ENCODE measurements at places on chromosomes 13 and 19.

GRCh38 chr13:23979361-23980159 lies 82.3 kb upstream of the C1QTNF9B start:
- peak; percentile 7 for DNase-seq

DNA sequence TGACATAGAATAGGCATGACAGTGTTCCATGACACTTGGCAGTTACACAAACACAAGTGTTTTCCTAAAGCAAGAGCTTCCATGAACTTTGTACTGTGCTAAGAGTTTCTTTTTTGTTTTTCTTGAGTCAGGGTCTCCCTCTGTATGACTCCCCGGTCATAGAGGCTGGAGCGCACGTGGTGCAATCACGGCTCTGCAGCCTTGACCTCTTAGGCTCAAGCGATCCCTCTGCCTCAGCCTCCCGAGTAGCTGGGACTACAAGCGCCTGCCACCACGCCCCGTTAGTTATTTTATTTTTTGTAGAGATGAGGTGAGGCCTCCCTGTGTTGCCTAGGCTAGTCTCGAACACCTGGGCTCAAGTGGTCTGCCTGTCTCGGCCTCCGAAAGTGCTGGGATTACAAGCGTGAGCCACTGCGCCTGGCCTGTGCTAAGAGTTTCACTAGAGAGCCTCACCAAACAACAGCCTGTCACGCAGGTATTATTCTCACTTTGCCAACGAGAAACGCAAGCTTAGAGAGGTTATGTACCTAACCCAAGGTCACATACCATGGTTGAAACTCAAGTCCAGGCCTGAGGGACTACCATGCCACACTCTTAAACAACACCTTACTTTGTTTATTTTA lies 355.9 kb downstream of the KLF12 start:
- DNase-seq = no peak

DNA sequence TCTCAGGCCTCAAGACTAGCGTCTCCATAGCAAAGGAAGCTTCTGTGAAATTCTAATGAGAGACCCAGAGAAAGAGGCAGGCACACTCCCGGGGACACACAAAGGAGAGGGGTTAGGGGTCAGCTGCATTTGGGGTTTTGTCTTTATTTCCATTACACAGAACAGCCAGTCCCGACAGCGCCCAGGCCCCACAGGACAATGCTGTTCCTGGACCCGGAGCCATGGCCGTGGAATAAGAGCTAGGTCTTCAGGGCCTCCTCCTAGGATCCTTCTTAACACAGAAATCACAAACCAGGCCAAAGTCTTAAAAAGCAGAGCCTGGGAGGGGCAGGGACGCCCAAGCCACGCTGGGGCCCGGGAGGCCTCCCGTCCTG lies 22.8 kb downstream of the KCTD15 start:
- no peak for DNase-seq

GRCh38 chr19:49997709-49998108 lies 27.5 kb downstream of the VRK3 start:
- no peak for DNase-seq

DNA sequence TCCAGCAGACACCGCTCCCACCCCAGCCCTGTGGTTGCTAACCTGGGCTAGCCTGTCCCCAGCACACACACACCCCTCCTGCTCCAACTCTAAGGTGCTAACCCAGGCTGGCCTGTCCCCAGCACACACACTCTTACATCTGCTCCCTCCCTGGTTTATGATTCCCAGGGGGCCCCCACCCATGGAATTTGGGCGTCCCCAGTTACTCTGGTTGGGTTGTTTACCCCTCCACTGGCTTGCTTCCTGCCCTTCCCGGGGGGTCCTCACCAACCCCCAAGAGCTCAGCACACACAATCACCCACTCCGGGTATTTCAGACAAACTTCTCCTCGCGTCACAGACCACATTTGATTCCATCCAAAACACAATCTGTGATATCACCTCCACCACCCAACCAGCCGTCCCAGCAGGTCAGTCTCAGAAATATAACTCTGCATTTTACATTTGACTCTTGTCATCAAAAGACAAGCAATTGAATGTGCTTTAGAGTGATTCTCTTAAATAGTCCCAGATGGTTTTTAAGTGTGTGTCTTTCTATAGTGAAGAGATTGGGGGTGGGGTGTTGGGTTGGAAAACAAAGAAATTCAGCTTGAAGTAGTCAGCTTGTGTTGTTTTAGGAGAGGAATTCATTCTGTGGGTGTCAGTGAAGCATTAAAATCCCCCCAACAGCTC lies 20.1 kb downstream of the COL4A2 start:
- no peak for DNase-seq

DNA sequence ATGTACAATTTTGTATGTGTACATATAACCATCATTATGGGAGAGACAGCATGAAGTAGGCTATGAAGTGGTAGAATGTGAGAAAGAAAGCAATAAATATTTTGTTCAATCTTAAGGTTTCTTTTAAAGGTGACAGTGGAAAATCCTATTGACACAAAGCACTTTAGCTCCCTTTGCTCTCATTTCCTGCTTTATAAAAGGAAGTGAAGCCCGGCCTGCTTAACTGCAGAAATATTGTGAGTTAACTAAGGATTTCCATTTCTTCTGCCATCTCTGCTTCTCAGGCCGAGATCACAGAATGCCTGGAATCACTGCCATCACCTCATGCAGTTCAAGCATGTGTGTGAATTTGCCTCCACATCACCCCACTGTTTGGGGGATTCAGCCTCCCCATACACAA lies 83.5 kb downstream of the FRY start:
- no peak for DNase-seq

- no peak for DNase-seq
Observed at GRCh38 chr19:47141695-47142094, 11.1 kb downstream of the SAE1 start.

Measured in cortex of kidney (tissue), 1 donor.